Stomach (tissue), 19 donors: ENCODE measurements at places on chromosomes 1 and 21. TPM values are rescaled to one million over a fixed set of nuclear protein-coding genes. Genes with fewer than 3 reads are reported as not detected.

Gene DNALI1
- total RNA-seq: not detected

Gene ADPRS
- total RNA-seq: 15.1 TPM

Gene AMY1B
- not detected for total RNA-seq

- H3K4me1 ChIP-seq: peaks cover 15% of the 10 kb centered on the region
- DNase-seq: peak; percentile 64
- peak overlapping the region; percentile 69 for H3K27ac ChIP-seq
- no peak overlapping the region for H3K4me3 ChIP-seq
- no peaks in the 10 kb centered on the region for H3K27me3 ChIP-seq
- no peaks in the 10 kb centered on the region for H3K36me3 ChIP-seq
Observed at GRCh38 chr1:235892734-235893413, 26.2 kb upstream of the LYST start.

- H3K27ac ChIP-seq: no peak overlapping the region
- no peak for DNase-seq
- peaks cover 5% of the 10 kb centered on the region for H3K4me1 ChIP-seq
Observed at GRCh38 chr1:2472109-2472508, 4.0 kb upstream of the PLCH2 start.
